NK-92 treated with Interleukin-12 subunit alpha and Interleukin-12 subunit beta, amount 100 ng/mL, for 24 hours (cell line): ENCODE measurements at places on chromosomes 5 and 9.

DNA sequence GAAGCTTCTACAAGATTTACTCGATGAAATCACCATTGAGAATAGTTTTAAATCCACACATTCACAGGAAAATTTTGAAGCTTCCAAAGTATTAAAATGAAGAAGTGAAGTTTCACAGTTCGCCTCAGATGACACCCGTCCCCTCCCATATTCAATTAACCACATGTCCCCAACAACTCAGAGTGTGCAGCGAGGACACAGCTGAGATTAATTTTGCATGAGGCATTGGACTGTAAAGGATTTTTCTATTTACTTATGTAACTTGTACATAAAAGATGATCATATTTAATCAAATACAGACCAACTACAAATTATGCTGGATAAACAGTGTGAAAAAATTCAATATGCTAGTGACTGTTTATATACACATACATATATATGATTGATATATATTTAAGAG lies 84.7 kb upstream of the OLFM1 start:
- DNase-seq, result no peak

GRCh38 chr9:133701321-133701980 lies 36.7 kb downstream of the SARDH start:
- no peak for DNase-seq

GRCh38 chr5:66633754-66634153 lies 37.6 kb downstream of the MAST4 start:
- DNase-seq, result no peak

DNA sequence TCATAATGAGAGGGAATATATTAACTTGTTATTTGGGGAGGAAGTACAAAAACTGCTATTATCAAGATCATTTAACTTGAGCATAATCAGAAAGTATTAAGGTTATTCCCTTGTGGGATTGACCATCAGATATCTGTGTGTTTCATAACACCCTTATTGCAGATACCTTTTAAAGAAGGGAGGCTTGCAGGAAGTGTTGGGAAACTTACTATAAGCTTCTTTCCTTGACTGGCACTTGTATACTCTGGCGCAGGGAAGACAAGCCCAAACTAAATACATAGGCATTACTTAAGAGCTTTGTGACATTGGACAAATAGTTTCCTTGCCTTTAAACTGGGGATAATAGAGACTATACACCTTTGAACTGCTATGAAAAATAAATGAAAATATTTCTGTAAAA lies 50.9 kb downstream of the PIK3R1 start:
- no peak for DNase-seq

DNA sequence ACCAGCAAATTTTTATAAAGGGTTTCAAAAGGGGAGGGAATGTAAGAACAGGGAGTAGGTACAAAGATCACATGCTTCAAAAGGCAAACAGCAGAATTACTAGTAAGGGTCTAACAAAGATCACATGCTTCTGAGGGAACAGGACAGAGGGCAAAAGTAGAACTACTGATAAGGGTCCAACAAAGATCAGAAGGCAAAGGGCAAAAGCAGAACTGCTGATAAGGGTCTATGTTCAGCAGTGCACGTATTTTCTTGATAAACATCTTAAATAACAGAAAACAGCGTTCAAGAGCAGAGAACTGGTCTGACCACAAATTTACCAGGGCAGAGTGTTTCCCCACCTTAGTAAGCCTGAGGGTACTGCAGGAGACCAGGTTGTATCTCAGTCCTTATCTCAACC lies 469.5 kb upstream of the PIK3R1 start:
- DNase-seq, result no peak

DNA sequence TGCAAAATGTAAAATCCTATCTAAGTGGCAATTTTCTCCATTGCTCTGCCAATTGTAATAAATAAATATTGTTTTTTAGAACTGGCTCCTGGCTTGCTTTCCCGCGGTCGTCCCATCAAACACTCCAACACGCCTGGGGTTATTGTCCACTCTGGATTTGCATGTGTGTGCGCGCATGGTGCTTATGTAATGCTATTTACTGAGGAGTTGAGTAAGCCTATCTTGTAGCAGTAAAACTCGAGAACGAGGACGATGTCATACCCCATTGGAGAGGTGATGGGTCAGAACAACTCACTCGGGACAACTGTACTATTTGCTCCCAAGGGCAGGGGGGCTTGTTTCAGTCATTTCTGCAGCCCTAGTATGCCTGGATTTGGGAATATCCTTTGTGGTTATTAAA lies 220.9 kb downstream of the PAX5 start:
- no peak for DNase-seq

DNA sequence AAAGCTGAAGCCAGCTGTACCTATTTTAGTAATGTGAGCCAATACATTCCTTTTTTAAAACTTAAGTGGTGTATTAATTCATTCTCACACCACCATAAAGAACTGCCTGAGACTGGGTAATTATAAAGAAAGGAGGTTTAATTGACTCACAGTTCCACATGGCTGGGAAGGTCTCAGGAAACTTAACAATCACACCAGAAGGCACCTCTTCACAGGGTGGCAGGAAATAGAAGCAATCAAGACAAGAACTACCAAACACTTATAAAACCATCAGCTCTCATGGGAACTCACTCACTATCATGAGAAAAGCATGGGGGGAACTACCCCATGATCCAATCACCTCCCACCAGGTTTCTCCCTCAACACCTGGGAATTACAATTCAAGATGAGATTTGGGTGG lies 21.0 kb downstream of the ESM1 start:
- no peak for DNase-seq

DNA sequence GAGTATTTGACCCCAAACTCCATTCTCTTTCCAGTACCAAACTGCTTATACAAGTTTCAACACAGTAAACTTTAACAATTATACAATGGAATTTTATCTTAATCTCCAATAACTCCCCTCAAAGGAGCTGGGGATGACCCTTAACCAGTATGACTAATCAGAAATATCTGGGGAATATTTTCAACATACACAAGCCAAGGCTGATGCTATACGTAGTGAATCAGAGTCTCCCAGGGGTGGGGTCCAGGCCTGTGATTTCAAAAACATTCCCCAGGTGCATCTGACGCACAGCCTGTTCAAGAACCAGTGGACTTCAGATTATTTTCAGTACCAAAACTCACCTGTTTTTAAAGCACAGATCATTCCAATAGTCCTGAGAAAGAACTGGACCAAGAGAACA lies 11.8 kb upstream of the SEMA5A start:
- DNase-seq, result no peak

- no peak for DNase-seq
Measured at GRCh38 chr9:77374266-77374665, 196.9 kb downstream of the VPS13A start.

DNA sequence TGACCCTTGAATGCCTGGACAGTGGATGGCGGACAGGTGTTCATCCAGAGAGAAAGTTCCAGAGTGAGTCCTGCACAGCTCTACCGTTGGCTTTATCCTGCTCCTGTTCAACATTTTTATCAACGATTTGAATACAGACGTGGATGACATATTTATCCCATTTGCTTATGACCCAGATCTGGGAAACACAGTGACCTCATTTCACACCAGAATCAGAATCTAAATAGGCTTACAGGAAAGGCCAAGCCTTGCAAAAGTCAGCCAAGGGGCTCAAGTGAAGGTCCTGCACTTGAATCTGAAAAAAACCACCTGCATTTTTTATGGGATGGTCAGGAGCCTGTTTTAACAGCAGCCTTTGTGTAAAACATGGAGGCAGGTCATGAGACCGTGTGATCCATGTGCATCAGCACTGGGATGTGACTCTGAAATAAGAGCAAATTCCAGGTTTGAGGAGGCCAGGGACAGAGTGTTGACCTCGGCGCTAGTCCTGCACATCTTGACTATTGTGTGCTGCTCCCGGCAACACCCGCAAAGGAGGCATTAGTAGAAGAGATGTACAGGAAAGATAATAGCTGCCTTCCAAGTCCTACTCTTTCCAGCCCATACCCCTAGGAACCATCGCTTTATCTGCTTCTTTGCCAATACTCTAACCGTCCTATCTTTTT lies 18.5 kb downstream of the PDZD2 start:
- DNase-seq, result no peak

- no peak for DNase-seq
Measured at GRCh38 chr5:133796186-133796585, 172.2 kb downstream of the C5orf15 start.

DNA sequence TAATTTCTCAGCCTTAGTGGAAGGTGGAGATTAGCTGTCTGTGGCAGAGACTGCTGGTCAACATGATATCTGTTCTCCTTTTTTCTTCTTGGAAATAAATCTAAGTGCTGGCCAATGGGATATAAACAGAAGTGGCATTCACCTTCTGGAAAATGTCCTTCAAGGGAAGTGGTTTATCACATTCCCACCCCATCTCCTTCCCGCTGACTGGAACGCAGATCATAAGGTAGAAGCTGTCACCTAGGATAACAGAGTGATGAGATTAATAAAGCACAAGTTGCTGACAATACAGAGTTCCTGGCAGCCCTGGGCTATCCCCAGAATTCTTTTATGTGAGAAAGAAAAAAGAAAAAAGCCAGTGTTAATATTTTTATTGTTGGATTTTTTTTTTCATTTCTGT lies 109.7 kb upstream of the OSMR start:
- DNase-seq, result no peak

DNA sequence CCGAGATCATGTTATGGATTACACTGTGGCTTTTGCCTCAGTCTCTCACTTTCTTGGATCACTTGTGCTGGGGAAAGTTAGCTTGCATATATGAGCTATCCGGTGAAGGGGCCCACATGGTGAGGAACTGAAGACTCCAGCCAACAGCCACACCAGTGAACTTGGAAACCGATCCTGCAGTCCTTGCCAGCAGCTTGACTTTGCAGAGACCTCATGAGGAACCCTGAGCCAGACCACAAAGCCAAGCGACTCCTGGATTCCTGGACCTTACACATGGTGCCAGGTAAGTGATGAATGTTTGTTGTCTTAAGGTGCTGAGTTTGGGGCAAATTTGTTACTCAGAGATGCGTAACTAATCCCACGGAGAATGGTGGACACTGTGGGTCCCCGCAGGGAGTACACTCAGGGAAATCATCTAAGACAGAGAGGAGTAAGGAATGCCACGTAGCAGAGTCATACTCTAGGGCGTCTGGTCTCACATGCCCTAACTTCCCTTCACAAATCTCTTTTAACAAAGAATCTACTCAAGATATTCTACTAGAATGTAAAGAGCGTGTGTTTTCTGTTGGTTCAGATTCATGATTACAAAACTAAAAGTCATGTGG lies 76.5 kb upstream of the PJA2 start:
- DNase-seq, result no peak

DNA sequence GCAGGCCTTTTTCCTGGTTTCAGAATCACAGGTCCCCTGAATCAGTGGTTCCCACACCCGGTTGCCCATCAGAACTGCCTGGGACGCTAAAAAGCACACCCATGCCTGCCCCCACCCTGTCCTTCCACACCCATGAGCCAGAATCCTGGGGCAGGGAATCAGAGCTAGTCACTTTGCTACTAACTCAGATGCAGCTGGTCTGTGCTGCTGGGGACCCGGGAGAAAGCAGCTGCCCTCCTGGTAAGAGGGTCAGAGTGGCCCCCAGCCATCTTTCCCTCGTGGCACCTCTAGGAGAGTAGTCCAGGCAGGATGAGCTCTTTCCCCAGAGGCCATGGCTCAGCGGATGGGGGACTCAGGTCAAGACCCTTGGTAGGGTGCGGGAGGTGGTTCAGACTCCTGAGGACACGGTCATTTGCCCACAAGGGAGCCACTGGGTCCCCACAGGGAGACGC lies 11.3 kb upstream of the NUP214 start:
- no peak for DNase-seq

- DNase-seq, result no peak
Measured at GRCh38 chr5:57179262-57180200, 5.7 kb downstream of the GPBP1 start.

DNA sequence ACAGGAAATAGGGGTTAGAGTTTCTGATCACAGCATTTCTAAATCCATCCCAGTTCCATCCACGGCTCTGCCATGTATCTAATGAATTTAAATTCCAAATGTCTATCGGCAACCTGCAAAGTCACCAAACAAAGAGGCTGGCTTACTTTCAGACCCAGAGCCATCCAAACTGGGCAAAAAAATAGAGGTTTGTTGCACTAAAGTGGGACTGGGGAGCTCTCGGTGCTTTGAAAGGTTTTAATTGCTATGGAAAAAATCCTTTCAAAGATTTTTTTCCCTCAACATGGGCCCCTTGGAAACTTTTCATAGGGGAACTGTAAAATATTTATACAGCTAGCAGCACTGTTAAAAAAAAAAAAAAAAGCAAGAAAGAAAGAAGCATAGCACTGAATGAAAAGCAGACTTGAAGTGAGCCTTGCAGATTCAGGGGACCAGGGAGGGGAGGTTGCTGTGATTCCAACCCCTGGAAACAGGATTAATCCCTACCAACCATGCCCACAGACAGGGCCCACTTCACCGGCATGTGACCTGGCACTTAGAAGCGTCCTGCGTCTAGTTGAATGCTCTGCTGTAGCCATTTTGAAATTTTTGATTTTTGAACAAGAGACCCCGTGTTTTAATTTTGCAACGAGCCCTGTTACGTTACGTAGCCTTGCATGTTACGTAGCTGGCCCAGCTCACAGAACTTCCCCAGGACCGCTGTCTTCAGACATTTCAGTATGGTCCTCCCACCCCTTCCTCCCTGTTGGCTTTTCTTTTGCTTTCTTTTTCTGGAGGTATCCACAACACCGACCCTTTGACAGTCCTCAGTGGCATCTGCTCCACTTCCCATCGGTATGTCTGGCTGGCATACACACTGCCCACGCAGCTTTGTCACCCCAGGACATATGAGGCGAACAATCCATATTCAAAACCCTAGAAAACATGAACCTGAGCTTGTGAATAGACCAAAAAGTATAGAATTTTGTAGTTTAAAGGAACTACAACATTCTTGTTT lies 105.3 kb upstream of the NFIB start:
- DNase-seq, result no peak

DNA sequence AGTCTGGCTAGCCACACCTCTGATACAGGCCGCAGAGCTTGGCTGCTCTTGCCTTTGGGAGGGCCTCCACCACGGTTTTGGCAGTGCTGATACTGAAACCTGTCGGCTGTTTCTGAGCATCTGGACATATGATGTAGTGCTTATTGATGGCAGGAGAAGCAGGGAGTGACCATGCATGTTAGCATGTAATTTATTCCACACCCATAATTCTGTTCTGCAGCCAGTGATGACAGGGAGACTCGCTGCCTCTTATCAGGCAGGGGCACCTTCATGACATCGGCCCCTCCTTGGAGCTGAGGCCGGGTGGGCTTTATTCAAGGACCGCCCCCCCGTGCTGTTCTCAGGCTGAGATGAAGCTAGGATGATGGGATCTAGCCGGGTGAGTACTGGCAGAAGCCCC lies 49.0 kb downstream of the OLFM1 start:
- no peak for DNase-seq
